CD4-positive, alpha-beta T cell treated with Interleukin-1 beta for 1 hour (primary cell): ENCODE measurements at places on chromosomes 4 and X.

DNA sequence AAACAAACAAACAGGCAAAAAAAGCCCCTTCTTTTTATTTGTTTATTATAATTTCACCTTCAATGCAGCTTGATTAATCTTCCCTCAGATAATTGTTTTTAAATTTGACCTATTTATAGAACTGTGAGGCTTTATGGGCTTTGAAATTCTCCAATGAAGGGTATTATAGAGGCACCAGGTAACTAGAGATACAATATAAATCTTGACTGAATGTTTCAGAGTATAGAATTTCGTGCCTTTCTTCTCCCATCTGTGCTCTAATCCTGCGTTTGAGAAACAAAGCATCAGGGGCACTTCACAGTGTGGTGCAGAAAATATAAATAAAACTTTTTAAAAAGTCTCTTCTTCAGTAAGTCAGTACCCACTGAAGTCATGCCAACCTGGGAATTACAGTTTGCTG, 120.9 kb downstream of the ANKRD50 start:
- no peak for DNase-seq

DNA sequence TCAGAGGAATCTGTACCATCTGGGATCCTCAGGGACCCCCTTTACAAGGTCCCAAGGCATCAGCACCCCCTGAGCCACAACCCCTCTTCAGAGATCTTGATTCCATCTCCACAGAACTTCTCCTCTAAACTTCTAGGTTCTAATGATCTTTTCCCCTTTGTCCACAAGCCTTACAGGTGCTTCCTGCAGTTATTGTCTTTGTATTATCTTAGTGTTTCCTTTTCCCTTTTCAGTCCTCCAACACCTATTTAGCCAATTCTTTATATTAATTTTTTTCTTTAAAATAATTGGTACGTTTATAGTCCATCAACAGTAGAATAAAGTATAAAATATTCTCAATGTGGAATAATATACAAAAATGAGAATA, 35.2 kb upstream of the FAM241A start:
- DNase-seq = no peak

DNA sequence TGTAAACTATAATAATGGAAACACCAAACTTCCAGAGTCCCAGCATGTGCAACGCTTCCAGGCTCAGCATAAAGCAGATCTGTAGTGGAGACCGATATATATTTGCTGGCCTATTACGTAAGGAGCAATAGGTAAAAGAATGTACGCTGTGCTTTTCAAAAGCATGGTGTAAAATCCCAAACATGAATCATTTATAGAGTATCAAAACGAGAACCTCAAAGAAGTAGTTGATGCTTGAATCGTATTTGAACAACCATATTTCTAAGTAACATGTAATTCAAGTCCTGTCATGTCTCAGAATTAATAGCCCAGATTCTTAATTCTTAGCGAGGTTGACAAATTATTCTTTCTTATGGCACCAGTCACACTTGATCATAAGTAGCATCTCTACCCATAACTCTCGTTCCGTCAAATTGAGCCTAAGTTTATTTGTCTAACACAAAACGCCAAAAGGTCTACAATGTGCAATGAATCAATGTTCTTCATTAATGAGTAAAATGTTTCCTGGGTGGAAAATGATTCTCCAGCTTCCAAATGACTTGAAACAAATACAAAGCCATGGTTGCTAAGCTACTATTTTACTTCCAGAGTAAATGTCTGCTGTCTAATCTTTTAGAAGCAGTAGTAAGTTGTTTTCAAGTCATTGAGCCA, 811.5 kb upstream of the FRG1 start:
- DNase-seq = no peak

- DNase-seq = no peak
Observed at GRCh38 chr4:180538384-180539057, 1704.7 kb upstream of the TENM3 start.

GRCh38 chr4:19880206-19880605, 371.5 kb upstream of the SLIT2 start:
- no peak for DNase-seq

DNA sequence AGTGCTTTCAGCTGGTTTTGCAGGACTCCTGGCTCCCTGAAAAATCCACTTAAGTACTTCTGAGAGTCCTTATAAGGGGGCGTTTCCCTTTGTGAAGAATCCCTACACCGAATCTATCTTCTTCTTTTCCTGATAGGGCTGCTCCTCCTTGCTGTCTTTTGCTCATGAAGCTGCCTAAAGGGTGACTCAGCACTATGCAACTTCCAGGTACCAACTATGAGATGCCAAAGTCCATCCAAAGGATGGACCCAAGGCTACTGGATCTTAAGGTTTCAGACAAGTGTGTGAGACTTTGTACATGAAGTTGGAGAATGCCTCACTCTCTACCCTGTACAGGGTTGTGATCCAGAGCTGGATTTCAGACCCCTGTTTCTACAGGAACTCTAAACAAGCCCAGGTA, 485.0 kb upstream of the FAT1 start:
- DNase-seq = no peak
